ENCODE measurements at places on chromosomes 11 and 22.

GRCh38 chr11:126464796-126465195 lies 109.3 kb downstream of the ST3GAL4 start:
- no peak for DNase-seq

- no peak for DNase-seq
These were observed 11.7 kb upstream of the C1QTNF6 start for GRCh38 chr22:37199760-37200108.

DNA sequence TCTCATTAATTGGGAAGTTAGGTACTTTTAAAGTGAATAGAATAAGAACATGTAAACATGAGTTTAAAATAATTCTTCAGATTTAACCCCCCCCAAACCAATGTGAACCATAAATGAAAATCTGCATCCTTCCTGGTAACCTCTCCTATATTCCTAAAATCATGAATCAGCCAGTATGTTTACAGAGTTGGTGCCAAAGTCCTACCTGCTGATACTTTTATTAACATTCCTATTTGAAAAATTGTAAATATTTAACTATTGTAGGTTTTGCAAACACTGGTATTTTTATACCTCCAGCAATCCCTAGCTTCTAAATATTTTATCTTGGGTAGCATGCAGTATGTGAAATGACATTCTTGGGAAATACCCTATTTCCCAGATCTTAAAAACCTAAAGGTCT lies 278.2 kb downstream of the RAB38 start:
- no peak for DNase-seq

- no peak for DNase-seq
These were observed 7.3 kb downstream of the TANGO2 start for GRCh38 chr22:20027966-20028854.

DNA sequence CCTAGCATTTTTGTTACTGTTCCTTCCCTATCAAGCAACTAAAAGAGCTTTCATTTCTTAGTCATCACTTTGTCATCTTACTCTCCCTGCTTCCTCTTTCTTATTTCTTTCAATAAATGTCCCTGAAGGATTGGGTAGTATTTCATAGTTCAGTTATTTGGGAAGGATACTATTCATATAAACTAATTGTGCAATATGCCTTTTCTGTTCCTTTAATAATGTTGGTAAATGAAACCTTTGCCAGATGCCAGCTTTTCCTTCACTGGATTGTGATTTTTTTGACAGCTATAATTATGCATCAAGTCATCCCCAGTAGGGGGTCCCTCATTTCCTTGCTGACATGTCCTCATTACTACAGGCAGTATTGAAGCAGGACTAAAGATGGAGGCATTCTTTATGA lies 101.7 kb downstream of the ATM start:
- DNase-seq: no peak

DNA sequence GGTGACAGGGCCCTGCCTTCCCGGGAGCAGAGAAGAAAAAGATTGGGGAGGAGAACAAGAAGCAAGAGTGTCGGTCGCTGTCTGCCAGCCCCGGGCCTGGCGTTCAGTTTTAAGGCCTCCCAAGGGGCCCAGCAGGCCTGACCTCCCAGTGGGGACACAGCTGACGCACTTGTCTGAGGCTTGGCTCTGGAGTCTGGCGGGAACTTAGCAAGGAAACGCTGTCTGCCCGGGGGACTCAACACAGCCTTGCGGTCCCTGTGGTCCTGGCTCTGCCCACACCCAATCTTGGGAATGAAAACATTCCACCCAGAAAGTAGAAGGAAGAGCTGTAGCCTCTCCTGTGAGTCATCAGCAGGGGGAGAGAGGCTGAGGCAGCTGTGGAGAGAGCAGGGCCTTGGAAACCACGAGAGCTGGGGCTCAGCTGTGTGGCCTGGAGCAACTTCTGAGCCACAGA lies 54.4 kb downstream of the TRAF6 start:
- no peak for DNase-seq

- no peak for DNase-seq
These were observed 35.6 kb downstream of the ARL14EP start for GRCh38 chr11:30358536-30358935.

DNA sequence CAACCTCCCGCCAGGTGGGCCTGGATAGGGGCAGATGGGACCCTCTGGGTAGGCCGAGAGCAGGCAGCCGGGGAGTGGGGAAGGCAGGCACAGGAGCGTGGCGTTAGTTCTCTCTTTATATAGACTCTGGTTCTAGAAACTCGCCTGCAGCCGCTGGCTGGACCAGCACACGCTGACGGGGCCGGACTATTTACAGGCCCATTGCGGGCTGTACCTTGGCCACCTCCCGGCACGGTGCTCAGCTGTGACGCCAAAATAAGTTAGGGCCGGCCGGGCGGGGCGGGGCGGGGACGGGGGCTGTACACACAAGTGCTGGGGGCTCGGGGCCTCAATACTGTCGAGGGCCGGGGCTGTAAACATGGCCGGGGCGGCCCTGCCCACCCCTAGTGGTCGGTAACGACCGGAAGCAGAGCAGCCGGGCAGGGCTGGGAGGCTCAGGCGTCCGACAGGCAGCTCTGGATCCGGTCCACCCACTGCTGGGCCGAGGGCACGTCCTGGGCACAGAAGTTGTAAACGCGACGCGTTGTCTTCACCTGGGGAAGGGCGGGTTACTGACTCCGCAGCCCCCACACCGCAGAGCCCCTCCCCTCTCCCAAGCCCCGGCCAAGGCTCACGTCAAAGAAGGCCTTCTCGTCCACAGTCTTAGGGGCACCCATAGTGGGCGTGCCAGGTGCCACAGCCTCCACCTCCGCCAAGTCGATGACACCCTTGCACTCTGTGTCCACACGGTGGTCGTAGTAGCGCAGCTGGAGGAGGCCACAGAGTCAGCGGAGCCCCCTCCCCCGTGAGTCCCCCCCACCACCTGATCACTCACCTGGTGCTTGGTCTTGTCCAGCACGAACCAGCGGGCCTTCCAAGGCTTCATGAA lies 27.9 kb downstream of the SBF1 start:
- DNase-seq: no peak
